ENCODE measurements at places on chromosomes 5 and 9.

DNA sequence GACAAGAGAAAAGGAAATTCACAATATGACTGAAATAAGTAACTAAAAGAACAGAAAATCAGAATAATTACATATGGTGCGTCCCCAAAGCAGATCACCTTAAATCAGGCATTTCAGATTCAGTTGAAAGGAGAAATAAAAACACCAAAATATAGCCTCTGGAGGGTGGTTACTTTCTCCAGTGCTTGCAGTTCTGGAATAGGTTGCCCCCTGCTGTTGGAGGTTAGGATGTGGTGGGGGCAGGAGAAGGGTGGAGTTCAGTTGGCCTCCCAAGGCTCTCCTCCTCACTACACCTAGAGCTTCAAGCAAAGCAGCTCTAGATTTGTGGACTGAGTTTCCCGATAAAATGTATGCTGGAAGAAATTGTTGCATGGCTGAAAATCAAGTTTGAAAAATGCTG lies 338.2 kb upstream of the TLE4 start:
- no peak for DNase-seq

DNA sequence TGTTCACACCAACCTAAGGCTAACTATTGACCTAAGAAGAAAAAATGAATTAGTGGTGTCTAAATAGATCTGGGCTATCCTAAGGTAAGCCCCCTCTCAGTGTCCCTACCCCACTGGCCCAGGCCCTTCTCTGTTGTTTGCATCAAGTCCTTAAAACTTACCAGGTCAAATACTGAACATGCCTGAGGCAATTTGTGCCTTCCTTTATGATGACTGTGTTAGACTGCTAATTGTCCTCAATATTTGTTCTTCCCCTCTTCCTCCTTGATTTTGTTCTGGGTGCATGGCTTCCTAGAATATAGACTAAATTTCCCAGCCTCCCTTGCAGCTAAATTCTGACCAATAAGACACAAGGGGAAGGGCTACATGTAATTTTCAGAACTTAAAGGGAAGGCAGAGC lies 199.9 kb downstream of the ADAMTS12 start:
- DNase-seq: no peak

DNA sequence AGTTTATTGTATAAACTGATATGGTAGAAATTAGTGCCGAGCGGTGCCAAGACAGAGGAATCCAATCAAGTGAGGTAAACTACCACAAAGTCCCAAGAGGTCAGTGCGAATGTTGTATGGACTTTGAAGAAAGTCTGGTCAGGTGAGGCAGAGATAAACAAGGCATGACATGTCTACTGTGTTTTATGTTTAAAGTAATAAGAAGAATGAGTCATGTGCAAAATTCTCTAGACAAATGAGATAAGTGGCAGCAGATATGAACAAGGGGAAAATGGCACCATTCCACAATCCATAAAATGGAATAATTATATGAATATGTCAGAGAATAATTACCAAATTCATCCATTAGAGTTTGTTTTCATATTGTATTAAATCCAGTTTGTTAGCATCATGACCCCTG lies 364.1 kb upstream of the CCNH start:
- no peak for DNase-seq

DNA sequence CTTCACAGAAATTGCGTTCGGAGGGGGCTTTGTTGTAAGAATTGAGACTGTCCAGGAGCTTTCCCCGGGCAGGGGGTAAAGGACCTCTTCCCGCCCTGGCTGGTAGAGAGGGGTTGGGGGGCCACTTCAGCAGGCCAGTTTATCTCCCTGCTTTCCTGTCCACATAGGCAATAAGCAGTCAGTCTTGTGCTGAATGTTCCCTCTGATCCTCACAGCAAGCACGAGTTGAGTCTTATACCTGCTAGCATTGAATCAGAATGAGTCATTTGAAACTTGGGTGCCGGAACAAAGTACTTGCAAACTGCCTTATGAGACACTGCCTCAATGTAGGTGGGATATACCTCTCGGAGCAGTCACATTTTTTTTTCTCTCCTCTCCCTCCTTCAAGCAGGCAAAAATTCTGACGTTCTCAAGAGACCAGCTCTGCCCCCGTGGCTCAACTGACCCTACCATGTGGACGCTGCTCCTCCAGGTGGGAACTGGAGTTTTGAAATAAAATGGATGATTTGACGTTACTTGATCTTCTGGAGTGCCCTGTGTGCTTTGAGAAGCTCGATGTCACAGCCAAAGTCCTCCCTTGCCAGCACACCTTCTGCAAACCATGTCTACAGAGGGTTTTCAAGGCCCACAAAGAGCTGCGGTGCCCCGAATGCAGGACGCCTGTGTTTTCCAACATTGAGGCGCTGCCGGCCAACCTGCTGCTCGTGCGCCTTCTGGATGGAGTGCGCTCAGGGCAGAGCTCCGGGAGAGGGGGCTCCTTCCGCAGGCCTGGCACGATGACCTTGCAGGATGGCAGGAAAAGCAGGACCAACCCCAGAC lies 1.3 kb downstream of the SH3RF2 start:
- DNase-seq: peak; percentile 19

- DNase-seq: no peak
These were observed 551 bp downstream of the PCDHB6 start for GRCh38 chr5:141150224-141150992.

GRCh38 chr5:168658394-168658793 lies 79.2 kb upstream of the PANK3 start:
- DNase-seq: no peak

Measured in stimulated activated CD4-positive, alpha-beta T cell treated with anti-CD3 and anti-CD28 coated beads, Interleukin-15, amount 100 ng/mL, for 48 hours (primary cell).